ENCODE measurements at places on chromosomes 1 and 21. TPM values are rescaled to one million over a fixed set of nuclear protein-coding genes. Genes with fewer than 3 reads are reported as not detected.

DNA sequence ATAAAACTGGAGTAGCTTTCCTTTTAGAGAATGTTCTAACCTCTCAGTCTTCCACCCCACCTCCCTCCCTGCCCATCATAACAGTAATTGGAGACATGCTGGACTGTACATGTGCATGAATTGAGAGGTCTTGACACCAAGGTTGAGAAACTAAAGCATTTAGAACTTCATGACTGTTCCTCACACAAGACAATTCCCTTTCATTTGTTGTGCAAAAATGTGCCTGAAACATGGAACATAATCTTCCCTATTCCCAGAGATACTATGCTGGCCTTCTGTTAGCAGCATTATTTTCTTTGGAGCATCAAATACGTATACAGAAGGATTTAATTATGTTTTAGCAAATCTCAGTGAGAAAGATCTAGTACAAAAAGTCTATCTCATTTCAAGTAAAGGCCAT lies 97.5 kb upstream of the KCNE2 start:
- H3K27me3 ChIP-seq: no peaks in the 10 kb centered on the region
- DNase-seq: no peak
- H3K4me1 ChIP-seq: no peaks in the 10 kb centered on the region
- H3K36me3 ChIP-seq: no peaks in the 10 kb centered on the region

GRCh38 chr1:208192995-208193394 lies 51.2 kb downstream of the PLXNA2 start:
- no peak overlapping the region for H3K27ac ChIP-seq
- DNase-seq: no peak
- no peak overlapping the region for H3K4me3 ChIP-seq
- no peaks in the 10 kb centered on the region for H3K27me3 ChIP-seq
- H3K36me3 ChIP-seq: no peaks in the 10 kb centered on the region

The WDR77 gene
- total RNA-seq: 16.6 TPM

GRCh38 chr1:110050602-110051261 lies 16.3 kb downstream of the STRIP1 start:
- H3K36me3 ChIP-seq: no peaks in the 10 kb centered on the region
- no peak overlapping the region for H3K27ac ChIP-seq
- no peak for DNase-seq
- H3K4me3 ChIP-seq: no peak overlapping the region
- H3K4me1 ChIP-seq: no peaks in the 10 kb centered on the region

The RSPH1 gene
- total RNA-seq: 5.3 TPM

DNA sequence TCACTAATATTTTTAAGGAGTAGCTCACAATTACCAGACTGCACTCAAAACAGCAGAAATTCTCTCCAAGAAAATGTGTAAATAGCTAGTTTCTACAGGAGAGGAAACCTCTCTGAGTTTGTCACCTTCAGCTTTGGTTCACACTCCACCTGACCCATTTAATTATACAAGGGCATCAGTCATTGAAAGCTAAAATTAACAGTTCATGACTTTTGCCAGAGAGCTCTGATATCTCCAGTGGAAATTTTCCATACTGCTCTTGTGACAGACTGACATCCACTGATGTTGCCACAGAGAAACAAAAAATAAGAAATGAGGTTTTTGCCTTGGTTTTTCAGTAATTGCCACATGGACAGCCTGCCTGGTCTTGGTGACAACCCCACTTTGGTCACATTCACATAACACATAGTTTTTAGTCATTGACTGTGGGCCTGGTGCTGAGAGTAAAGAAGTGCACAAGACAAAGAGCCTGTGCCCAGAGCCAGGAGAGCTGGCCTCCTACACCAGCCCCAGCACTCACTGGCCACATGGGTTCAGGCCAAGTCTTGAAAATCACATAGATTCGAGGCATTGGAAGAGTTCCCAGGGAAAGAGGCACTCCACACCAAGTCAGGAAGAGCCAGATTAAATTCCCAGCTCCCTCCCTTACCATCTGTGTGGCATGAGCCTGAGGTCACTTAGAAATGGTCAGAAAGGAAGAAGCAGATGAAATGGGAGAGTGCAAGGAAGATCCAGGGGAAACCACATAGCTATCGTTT lies 13.8 kb upstream of the SIM2 start:
- H3K4me3 ChIP-seq: no peak overlapping the region
- H3K27me3 ChIP-seq: no peaks in the 10 kb centered on the region
- H3K27ac ChIP-seq: no peak overlapping the region
- H3K4me1 ChIP-seq: no peaks in the 10 kb centered on the region
- no peak for DNase-seq

DNA sequence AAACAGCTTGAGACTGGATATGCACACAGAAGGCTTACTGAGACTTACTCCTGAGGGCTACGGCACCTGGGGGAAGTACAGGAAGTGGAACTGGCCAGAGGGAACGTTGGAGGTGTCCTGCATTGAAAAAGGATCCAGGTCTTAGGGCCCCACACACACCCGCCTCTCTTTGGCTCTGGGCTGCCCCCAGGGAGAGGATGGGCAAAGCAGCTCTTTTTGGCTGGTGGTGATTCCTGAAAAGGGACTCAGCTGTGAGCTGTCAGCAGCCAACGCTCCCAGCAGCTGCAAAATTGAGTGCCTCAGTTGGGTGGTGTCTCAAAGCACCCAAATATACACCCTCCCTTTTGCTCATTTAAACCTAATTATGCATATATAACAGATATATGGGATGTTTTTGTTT lies 213.2 kb downstream of the TNR start:
- no peak for DNase-seq
- H3K27ac ChIP-seq: no peak overlapping the region
- H3K4me1 ChIP-seq: no peaks in the 10 kb centered on the region
- H3K36me3 ChIP-seq: no peaks in the 10 kb centered on the region
- no peak overlapping the region for H3K4me3 ChIP-seq

GRCh38 chr1:176786274-176786673 lies 323.3 kb downstream of the PAPPA2 start:
- H3K4me1 ChIP-seq: no peaks in the 10 kb centered on the region
- H3K36me3 ChIP-seq: no peaks in the 10 kb centered on the region
- no peak for DNase-seq
- no peaks in the 10 kb centered on the region for H3K27me3 ChIP-seq
- no peak overlapping the region for H3K27ac ChIP-seq

The ZZZ3 gene
- total RNA-seq: 53.0 TPM

The NFYC gene
- 32.0 TPM for total RNA-seq

- no peak for DNase-seq
- H3K4me3 ChIP-seq: no peak overlapping the region
- H3K27me3 ChIP-seq: no peaks in the 10 kb centered on the region
- H3K4me1 ChIP-seq: no peaks in the 10 kb centered on the region
- no peaks in the 10 kb centered on the region for H3K36me3 ChIP-seq
Observed at GRCh38 chr21:15627011-15627410, 102.8 kb upstream of the USP25 start.

The GSTM1 gene
- not detected for total RNA-seq

DNA sequence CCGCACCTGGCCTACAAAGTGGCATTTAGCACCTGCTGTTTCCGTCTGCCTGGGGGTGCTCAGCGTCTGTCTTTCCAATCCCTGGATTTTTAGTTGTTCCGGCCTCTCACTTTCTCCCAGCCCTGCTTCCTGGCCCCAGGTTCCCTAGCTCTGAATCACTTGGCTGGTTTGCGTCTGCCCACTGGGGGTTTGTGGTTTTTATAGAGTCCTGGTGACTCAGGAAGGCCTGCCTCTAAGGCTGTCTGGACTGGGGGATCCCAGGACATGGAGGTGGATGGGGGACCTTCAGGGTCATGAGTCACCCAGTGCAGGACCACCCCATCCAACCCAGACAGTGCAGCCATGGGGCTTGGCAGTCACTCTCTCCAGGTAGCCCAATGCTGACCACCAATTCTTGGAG lies 53.5 kb downstream of the MRPL37 start:
- H3K36me3 ChIP-seq: no peaks in the 10 kb centered on the region
- H3K4me3 ChIP-seq: no peak overlapping the region
- H3K4me1 ChIP-seq: peaks cover 25% of the 10 kb centered on the region
- no peaks in the 10 kb centered on the region for H3K27me3 ChIP-seq
- H3K27ac ChIP-seq: peak overlapping the region; percentile 23

DNA sequence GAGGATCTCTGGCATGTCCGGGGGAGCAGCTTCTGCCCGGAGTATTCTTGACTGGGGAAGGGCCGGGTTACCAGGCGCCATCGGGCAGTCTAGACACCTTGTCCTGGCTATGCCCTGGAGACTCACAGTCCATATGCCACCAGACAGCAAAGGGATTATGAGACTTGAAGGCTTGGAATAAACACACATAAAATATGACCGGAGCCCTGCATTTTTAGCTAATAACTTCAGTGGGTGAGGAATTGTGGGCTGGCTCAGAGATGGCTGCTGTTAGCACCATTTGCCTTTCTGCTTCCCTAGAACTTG lies 15.5 kb downstream of the NTPCR start:
- H3K27me3 ChIP-seq: no peaks in the 10 kb centered on the region
- no peaks in the 10 kb centered on the region for H3K4me1 ChIP-seq
- H3K27ac ChIP-seq: no peak overlapping the region
- no peak overlapping the region for H3K4me3 ChIP-seq
- no peaks in the 10 kb centered on the region for H3K36me3 ChIP-seq

The KRTAP10-5 gene
- not detected for total RNA-seq

The MAP1LC3C gene
- 1.8 TPM for total RNA-seq

The LRRC53 gene
- not detected for total RNA-seq
